ENCODE measurements at places on chromosomes 13 and 19.

- no peak for DNase-seq
These were observed at the start of gene TNFSF11 for GRCh38 chr13:42574011-42574410. TSS of gene TNFSF11 (plus strand) at chr13:42574152. CDS start at chr13:42574304, 152 bp downstream.

- DNase-seq: no peak
These were observed 49.2 kb downstream of the LATS2 start for GRCh38 chr13:21012211-21012610.

DNA sequence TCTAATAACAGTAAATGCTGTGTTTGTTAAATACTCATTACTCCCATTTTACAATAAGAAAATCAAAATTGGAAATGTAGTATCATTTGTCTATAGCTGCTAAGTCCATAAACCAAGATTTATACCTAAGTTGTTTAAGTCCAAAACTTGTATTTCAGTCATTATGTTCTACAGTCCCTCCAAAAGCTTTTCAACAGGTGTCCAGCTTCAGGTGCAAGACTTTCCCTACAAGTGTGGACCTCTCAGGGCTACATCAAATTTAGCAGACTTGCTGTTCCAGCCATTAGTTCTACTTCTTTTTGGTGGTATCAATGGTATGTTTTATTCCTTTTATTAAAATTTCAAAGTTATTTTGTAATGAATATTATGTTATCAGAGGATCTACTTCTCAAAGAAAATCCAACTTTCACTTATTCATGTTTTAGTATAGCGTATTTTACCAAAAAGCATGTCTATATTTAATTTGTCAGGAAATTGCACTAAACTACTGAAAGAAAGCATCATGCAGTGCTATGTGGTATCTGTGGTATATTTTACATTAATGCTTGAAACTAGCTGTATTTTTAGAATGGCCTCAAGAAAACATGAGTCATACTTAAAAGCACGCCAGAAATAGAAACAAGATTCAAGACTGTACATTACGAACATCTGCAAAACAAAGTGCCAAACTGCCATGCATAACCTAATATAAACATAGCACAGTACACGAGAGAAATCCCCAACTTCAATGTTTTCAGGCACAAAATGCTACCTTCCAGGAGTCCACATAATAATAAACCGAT, 44.5 kb downstream of the VWA8 start:
- no peak for DNase-seq

DNA sequence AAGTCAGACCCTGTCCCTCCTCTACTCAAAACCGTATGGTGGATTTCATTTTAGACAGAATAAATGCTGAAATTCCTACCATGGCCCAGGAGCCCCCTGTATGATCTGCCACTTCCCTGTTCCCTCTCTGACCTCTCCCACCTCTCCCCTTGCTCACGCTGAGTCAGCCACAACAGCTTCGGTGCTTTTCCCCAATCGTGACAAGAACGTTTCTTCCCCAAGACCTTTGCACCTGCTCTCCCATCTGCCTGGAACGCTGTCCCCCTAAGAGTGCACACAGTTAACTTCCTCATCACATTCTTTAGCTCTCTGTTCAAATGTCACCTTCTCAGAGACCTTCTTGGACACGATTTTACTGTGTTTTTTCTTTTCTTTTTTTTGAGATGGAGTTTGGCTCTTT, 2.3 kb downstream of the VRK3 start:
- DNase-seq: no peak

DNA sequence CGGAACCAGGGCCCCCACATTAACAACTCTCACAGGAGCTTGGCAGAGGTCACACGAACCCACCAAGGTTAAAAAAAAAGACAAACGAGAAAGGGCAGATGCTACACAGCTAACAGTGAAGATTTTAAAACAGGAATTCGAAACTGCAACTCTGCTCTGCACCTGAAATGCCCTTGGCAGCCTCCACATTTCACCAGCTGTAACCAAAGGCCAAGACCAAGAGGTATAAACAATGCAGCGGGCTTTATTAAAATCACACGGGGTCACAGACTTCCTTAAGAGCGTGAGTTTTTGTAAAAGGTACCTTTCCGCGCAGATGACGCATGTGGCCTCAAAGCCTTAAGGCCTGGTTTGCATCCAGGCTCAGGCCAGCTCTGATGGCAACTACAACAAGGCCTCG, 88.2 kb downstream of the STK24 start:
- DNase-seq: no peak
